ENCODE measurements at places on chromosomes 16 and 17. TPM values are rescaled to one million over a fixed set of nuclear protein-coding genes. Genes with fewer than 3 reads are reported as not detected.
A peak's percentile ranks its signal among the peaks of the same experiment; 100 is the strongest.

GRCh38 chr16:10613785-10614485 is 33.5 kb upstream of the EMP2 start:
- H3K36me3 ChIP-seq, result no peaks in the 10 kb centered on the region
- no peak overlapping the region for H3K27ac ChIP-seq
- H3K4me1 ChIP-seq, result peaks cover 17% of the 10 kb centered on the region

DNA sequence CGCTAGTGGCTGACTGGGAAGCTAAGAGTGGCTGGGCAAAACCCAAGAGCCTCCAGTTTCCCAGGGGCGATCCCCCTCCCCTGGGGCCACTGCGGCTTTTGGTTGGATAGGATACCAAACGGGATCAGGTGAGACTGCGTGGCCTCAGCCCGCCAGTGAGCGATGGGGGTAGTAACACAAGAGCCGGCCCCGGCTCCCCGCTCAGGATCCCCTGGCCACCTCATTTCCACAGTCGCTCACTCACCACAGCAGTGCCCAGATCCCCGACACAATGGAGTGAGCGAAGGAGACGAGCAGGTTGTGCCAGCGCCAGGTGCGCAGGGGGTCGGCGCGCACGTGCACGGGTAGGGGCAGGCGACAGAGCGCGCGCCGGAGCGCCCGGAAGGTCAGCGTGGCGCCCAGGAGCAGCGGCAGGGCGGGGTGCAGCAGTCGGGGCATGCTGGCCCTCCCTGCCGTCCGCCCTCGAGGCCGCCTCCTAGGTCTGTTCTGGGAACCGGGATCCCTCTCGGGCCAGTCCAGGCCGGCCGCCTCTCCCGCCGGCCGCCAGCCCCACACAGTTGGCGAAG is 290 bp downstream of the TLCD1 start:
- H3K4me1 ChIP-seq, result peaks cover 36% of the 10 kb centered on the region
- peak overlapping the region; percentile 69 for H3K4me3 ChIP-seq
- peak overlapping the region; percentile 89 for H3K27ac ChIP-seq
- H3K27me3 ChIP-seq, result no peaks in the 10 kb centered on the region
- peak; percentile 93 for DNase-seq

DNA sequence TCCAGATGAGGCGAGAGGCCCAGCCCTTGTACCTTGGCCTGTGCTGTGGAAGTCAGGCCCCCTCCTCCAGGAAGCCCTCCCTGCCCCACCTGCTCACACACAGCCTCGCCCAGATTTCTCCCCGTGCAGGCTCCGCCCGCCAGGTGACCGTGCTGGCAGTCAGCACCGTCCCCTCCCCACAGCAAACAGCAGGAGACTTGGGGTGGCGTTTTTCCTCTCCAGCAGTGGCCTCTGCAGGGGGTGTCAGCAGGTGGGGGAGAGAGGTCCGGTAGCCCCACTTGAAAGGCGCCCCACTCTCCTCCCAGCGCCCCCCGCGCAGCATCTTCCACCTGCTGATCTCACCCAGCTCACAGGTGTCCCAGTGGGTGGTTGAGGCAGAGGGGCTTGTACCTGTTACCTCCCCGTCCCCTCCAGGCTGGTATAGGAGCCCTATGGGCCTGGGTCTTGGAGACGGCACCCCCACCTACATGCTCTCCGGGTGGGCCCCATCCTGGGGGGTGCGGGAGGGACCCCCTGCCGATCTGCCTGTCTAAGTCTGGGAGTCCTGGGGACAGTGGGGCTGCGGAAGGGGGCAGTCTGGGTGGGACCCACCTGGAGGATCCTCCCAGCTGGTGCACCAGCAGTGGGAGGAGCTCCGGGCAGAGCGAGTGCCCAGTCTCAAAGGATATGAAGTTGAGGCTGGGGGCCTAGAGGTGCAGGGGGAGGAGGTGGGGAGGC is 4.2 kb upstream of the C1QTNF8 start:
- no peaks in the 10 kb centered on the region for H3K36me3 ChIP-seq
- H3K4me1 ChIP-seq, result peaks cover 26% of the 10 kb centered on the region
- H3K27ac ChIP-seq, result no peak overlapping the region
- peaks cover 21% of the 10 kb centered on the region for H3K27me3 ChIP-seq
- no peak overlapping the region for H3K4me3 ChIP-seq

- no peaks in the 10 kb centered on the region for H3K36me3 ChIP-seq
- no peak for DNase-seq
- H3K27ac ChIP-seq, result no peak overlapping the region
- peaks cover 83% of the 10 kb centered on the region for H3K27me3 ChIP-seq
- no peak overlapping the region for H3K4me3 ChIP-seq
These were observed 63.5 kb downstream of the PRKCA start for GRCh38 chr17:66365903-66366302.

DNA sequence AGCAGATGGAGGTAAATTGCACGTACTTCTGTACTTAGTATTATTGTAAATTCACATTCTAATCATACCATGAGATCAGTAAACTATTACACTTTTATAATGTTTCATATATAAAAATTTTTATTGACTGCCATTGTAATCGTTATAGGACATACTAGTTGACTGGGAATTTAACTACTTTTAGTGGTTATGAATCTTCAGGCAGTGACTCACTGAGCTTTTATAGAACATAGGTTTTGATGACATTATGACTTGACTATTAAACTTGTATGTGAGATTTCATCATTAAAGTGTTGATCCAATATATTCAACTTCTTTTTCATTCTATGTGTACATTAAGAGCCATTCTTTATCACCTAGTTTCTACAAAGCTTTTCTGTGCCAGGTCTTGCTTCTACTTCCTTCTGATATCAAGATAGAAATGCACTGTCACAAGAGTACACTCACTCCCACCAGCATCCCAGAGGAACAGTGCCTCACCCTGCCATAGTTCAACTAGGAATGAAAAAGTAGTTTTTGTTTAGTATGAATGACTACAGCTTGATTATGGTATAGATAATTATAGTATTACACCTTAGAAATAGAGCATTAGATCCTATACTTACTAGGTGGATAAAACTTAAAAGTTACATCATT is 142.4 kb upstream of the RBL2 start:
- no peak overlapping the region for H3K4me3 ChIP-seq
- no peak for DNase-seq
- peaks cover 27% of the 10 kb centered on the region for H3K36me3 ChIP-seq
- no peak overlapping the region for H3K27ac ChIP-seq

DNA sequence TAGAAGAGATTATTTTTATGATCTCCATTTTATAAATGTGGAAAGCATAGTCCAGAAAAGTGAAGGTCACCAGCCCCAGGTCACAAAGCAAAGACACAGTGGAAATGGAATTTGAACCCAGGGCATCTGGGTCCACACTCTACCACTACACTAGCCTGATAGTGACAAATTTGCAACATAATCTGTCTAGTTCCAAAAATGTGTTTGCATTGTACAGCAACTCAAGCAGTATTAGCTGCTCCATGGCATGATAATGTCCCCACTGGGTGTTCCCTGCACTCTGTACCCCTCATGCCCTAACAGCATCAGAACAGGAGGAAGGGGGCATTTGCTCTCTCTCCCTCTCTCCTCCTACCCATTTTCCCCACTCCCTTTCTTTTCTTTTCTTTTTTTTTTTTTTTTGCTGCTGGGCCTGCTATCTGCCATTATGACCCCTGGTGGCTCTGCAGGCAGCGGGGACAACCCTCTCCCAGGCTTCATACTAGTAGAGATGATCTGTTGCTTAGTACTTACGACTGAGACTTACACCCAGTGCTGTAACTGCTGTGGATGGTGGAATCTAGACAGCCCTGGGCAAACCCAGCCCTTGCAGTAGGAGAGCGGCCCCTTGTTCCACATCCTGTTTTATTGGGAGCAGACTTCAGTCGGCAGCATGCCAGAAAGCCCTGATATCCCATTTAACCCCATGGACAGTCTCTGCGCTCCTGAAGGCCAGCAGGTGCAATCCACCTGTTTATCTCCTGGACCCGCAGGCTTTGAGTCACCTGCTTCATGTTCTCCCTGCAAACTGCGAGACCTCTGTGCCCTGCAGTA is 306.3 kb downstream of the SOX9 start:
- no peak overlapping the region for H3K27ac ChIP-seq
- DNase-seq, result no peak
- no peaks in the 10 kb centered on the region for H3K36me3 ChIP-seq
- H3K4me1 ChIP-seq, result peaks cover 5% of the 10 kb centered on the region
- no peak overlapping the region for H3K4me3 ChIP-seq

GRCh38 chr17:14294876-14295275 is 6.0 kb upstream of the HS3ST3B1 start:
- H3K4me3 ChIP-seq, result no peak overlapping the region
- H3K27ac ChIP-seq, result no peak overlapping the region
- H3K27me3 ChIP-seq, result peaks cover 71% of the 10 kb centered on the region
- no peaks in the 10 kb centered on the region for H3K36me3 ChIP-seq
- peaks cover 12% of the 10 kb centered on the region for H3K4me1 ChIP-seq

DNA sequence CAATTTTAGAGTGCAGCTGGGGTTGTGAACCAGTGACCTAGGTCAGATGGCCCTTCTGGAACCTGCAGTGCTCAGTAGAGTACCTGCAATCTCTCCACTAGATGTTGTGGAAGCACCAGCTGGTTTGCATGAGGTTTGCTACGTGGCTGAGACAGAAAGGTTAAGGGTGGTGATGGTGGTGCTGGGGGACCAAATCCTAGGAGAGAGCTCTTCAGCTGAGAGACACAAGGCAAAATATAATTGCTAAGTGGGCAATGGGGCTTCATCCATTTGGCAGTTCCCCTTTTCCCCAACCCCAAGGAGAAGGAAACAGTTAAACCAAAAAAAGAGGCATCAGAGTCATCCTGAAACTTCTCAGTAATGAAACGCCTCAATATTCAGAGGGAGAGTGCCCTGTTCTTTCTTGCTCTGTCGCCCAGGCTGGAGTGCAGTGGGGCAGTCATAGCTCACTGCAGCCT is 13.9 kb downstream of the ITPRIPL2 start:
- no peaks in the 10 kb centered on the region for H3K36me3 ChIP-seq
- no peak for DNase-seq
- H3K27ac ChIP-seq, result no peak overlapping the region

GRCh38 chr16:65661558-65661957 is 539.7 kb upstream of the CDH11 start:
- no peak for DNase-seq
- H3K27ac ChIP-seq, result no peak overlapping the region
- peaks cover 11% of the 10 kb centered on the region for H3K4me1 ChIP-seq
- H3K36me3 ChIP-seq, result no peaks in the 10 kb centered on the region
- no peak overlapping the region for H3K4me3 ChIP-seq

The CACNB1 gene
- total RNA-seq, result 16.5 TPM

The KCNH6 gene
- 0.03 TPM for total RNA-seq

The KRTAP9-8 gene
- not detected for total RNA-seq

Data from neural progenitor cell (in vitro differentiated cells).